ENCODE measurements at places on chromosomes 3 and 15.

DNA sequence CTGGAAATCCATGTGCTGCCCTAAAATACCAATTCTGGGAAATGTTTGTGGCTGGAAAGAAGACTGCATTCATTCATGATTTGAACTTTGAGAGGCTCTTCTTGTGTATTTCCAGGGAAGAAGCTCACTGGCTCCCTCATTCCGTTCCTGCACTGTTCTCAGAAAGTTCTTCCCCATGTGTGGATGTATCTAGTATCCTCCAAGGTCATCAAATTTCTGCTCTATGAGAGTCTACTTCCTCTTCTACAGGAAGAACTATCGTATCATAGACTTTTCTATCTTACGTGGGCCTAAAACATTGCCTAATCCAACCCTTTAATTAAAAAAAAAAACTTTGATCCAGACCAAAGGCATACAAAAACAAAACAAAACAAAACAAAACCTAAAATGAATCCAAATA, 2.9 kb downstream of the CCR3 start:
- no peak for DNase-seq

DNA sequence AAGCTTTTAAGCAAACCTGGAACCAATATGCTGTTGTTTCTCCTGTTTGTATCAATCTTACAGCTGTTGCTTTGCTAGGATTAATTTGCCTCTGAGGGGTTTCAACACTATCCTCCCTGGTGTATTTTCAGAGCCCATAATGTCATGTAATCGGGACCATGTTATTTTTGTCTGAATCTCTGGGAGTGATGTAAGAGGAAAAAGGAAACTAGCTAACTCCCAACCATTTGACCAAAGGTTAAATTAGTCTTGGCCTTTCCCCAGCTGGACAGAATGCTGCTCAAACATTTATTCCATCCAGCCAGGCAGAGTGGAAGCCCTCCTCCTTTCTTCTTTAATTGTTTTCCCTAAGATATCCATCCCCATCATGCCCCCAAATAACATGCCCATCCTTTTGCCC, 142.2 kb downstream of the ALDH1A2 start:
- no peak for DNase-seq

GRCh38 chr15:59557581-59557980, 54.0 kb upstream of the GCNT3 start:
- peak; percentile 11 for DNase-seq

DNA sequence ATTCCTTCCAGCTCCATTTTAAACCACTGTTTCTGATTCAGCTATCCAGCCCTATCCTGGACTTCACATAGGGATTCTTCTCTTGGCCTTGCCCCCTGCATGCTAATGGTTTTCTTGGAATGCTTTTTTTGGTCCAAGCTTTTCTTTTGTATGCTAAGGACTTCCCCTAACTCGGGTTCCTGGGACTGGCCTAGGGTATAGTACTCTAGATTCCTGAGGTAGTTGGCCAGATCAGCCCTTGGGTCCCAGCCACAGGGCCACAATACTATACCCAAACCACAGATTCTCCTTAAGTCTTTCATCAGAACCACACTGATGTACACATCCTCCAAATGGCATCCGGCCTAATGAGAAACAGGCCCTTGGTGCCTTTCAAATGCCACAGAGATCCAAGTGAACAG, 2.8 kb downstream of the FYCO1 start:
- DNase-seq, result no peak

- DNase-seq, result no peak
These were observed 228.9 kb upstream of the PRICKLE2 start for GRCh38 chr3:64454179-64454578.

- no peak for DNase-seq
These were observed 332.0 kb upstream of the RASGRP1 start for GRCh38 chr15:38896647-38897046.

DNA sequence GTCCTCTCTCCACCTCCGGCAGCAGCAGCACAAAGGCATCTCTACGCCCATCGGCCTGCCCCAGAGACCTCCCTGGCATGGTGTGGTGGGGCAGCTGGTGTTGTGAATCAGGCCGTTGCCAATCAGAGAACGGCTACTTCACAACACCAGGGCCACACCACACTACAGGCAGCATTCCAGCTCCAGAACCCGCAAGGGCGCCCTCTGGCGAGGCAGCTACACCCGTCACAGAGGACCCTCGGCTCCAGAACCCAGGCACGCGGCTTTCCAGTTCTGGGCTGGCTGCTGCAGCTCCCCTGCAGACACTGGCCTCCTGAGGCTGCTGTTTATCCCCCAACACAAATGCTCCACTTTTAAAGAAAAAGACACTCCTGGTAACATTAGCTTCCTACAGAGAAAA, 127.5 kb upstream of the TOPAZ1 start:
- no peak for DNase-seq

GRCh38 chr15:64501396-64501715, 41.0 kb downstream of the ZNF609 start:
- DNase-seq, result no peak

DNA sequence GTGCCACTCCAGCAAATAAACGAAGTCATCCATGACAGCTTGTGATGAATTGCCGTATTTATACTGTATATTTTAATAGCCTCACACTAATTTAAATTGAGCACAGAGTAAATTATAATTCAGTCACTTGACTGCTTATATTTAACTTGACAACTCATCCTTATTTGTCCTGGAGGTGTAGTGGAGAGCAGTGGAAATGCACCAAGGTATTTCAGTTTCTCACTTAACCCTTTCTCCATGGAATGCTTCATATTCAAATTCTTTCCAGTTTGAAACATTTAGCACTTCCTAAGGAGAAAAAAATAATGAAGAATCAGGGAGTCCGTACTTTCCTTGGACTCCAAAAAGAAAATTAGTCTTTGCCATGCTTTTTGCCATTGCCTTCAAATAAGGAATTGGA, 99.0 kb downstream of the MAP2K5 start:
- DNase-seq, result peak; percentile 3

GRCh38 chr3:23206366-23206765, 3.2 kb downstream of the UBE2E2 start:
- no peak for DNase-seq

DNA sequence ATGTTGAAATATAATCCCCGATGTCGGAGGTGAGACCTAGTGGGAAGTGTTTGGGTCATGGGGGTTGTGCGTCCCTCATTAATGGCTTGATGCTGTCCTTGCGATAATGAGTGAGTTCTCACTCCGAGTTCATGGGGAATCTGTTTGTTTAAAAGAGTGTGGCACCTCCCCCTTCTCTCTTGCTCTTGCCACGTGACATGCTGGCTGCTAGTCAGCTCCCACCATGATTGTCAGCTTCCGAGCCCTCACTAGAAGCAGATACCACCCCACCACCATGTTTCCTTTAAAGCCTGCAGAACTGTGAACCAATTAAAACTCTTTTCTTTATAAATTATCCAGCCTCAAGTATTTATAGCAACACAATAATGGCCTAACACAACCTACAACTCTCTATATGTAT, 166.3 kb upstream of the MBNL1 start:
- DNase-seq, result no peak

DNA sequence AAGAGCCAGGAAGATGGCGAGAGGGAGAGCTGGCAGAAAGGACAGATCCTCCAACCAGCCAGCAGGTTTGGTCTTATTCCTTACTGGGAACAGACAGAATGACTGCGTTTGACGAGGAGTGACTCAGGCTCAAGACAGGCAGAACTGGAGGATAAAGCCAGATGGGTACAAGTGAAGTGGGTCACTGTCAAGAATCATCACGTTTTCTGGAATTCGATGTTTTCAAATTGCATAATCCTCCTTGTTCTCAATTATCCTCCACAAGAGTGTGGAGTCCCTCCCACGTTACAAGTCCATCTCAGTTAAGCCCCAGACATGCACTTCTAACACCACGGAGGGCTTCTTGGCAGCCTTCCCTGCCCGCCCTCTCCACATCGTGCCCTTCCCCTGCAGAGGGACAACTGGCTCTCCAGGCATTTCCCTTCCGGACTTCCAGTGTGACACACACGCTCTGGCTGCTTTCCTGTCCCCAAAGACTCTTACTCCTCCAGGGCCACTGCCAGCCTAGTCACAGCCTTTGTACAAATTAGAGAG, 183.1 kb downstream of the CHST2 start:
- DNase-seq, result no peak

GRCh38 chr15:39892418-39892817, 27.6 kb downstream of the GPR176 start:
- DNase-seq, result no peak

- no peak for DNase-seq
These were observed 146.5 kb downstream of the EBLN2 start for GRCh38 chr3:73207946-73208440.

GRCh38 chr15:100334905-100335304, 6.9 kb downstream of the ADAMTS17 start:
- no peak for DNase-seq

DNA sequence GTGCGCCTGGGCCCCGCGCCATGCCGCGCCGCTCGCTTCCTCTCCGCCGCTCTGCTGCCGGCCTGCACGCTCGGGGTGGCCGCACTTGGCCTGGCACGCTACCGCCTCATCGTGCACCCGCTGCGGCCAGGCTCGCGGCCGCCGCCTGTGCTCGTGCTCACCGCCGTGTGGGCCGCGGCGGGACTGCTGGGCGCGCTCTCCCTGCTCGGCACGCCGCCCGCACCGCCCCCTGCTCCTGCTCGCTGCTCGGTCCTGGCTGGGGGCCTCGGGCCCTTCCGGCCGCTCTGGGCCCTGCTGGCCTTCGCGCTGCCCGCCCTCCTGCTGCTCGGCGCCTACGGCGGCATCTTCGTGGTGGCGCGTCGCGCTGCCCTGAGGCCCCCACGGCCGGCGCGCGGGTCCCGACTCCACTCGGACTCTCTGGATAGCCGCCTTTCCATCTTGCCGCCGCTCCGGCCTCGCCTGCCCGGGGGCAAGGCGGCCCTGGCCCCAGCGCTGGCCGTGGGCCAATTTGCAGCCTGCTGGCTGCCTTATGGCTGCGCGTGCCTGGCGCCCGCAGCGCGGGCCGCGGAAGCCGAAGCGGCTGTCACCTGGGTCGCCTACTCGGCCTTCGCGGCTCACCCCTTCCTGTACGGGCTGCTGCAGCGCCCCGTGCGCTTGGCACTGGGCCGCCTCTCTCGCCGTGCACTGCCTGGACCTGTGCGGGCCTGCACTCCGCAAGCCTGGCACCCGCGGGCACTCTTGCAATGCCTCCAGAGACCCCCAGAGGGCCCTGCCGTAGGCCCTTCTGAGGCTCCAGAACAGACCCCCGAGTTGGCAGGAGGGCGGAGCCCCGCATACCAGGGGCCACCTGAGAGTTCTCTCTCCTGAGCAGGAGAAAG, 951 bp downstream of the GPR62 start:
- DNase-seq, result no peak

- no peak for DNase-seq
These were observed 23.1 kb downstream of the CXCR6 start for GRCh38 chr3:45966371-45966791.

DNA sequence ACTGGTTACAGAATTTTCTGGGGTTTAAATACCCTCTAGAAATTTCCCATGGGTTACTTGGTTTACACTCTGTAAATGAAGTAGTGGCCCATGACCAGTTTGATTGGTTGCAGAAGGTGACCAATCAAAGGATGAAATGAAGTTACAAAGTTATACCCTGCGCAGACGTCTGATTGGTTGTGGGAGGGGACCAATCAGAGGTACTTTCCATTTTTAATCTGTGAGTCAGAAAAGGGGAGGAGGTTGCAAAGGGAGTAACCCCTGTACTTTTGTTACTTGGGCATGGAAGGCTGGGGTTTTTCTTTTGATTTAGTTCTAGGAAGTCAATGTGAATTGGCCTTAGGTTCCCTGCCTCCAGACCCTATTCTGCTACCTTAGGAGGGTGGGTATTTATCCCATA, 18.7 kb upstream of the APH1B start:
- DNase-seq, result no peak

GRCh38 chr3:50233176-50233575, 2.8 kb upstream of the GNAI2 start:
- DNase-seq, result no peak

DNA sequence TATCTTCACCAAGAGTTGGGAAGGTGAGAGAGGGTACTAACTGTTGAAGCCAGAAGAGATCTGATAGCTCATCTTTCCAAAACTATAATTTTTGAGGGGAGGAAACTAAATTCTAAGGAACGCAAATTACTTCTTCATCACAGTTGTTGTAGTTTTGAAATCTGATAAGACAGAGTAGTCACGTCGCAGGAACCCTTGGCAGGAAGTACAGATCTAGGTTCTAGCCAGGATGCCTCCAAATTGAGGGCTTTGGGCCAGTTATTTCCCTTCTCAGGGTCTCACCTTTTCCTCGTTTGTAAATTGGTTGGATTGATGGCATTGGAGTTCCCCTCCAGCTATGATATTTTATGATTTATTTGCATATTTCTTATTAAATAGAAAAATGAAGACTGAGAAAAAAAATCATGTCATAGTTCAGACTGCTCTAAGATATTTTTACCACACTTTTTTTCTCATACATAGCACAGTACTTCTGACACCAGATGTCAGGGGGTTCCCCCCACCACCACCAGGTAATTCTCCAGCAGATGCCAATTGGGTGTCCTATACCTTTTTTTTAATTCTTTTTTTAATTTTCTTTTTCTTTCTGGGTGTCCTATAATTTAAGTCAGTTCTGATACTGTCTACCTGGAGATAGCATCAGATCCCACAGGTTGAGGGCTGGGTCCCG, 32.3 kb upstream of the APH1B start:
- DNase-seq, result no peak

DNA sequence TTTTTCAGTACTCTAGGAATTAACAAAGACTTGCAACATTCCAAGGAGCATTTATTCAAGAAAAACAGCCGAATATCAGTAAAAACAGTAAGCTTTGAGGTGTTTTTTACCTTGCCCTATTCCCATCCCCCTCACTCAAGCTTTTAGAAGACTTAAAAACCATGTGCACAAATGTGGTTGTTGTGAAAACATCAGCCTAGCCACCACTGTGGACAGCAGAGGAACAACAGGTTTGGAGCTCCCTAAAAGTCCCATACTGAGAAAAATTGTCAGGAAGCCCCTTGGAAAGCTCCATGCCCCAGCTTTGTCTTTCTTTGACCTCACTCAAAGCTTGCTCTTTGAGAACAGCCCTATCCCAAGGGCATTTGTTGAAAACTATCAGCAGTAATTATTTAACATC, 34.7 kb upstream of the RSL24D1 start:
- DNase-seq, result no peak

DNA sequence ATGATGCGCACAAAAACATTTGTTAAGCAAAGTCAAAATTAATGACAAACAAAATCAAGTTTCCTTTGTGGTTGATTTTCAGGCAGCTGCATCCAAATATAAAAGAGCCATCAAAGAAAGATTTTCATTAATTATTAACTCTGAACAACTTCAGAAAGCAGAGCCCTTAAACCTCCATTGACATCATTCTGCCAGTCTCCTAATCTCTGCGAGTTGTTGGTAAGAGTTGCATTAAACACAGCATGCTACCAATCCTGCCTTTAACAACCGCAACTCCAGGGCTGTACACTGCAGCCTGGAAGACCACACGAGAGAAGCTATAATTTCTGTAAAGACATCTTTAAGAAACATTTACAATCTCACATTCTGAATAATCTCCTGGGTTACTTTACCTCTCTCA, 204.6 kb downstream of the NR2F2 start:
- DNase-seq, result no peak

GRCh38 chr3:12724794-12725193, 34.3 kb downstream of the TMEM40 start:
- DNase-seq, result no peak

Data from NCI-H748 treated with DMSO at 0.1 percent for 48 hours (cell line).